GF-D8 (cell line): ENCODE measurements at places on chromosomes 1 and 21.

DNA sequence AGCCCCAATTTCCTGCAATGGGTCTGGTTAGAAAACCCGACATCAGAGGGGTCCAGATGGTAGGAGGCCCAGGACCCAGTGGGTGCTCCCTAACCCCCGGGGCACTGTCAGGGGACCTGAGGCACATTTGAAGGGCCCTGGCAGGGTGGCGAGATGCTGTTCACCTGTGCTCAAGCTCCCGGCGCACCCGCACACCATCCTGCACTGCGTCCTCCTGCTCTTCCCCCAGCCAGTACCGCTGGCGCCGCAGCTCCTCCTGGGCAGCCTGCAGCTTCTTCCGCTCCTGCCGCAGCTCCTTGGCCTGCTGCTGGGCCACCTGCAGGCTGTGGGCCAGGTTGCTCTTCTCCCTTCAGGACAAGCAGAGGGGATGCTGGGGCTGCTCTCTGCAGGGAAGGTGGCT, 36.0 kb downstream of the RNU1-1 start:
- no peak for DNase-seq

DNA sequence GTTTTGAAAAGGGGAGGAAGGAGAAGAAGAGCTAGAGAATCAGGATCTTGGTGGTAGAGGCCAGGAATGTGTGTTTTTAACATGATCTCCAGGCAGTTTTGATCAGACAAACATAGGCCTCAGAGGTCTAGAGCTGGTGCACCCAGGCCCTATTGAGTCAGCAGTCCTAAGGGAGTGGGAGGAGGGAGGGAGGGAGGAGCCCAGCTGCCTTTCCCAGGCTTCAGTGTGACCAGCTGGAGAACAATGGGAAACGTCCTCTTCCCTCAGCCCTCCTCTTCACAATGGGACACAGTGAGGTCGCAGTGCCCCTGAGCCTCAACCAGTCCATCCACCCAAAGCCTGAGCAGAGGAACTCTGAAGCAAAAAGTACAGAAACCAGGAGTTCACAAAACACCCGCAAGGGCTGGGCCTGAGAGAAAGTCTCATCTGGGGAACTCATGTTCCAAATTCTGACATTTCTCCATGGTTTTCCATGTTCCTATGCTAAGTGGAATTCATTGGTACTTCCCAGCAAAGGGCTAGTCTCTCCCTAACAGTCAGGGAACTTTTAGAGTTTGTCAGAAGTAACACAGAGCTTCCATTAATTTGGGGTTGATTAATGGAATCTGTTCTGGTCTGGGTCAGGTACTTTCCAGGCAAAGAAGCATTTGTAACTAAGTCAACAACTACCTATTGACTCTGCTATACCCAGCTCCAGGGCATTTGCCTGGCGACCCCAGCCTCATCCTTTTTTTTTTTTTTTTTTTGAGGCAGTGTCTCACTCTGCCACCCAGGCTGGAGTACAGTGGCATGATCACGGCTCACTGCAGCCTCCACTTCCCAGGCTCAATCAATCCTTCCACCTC, 37.5 kb downstream of the ELAPOR1 start:
- DNase-seq, result no peak

DNA sequence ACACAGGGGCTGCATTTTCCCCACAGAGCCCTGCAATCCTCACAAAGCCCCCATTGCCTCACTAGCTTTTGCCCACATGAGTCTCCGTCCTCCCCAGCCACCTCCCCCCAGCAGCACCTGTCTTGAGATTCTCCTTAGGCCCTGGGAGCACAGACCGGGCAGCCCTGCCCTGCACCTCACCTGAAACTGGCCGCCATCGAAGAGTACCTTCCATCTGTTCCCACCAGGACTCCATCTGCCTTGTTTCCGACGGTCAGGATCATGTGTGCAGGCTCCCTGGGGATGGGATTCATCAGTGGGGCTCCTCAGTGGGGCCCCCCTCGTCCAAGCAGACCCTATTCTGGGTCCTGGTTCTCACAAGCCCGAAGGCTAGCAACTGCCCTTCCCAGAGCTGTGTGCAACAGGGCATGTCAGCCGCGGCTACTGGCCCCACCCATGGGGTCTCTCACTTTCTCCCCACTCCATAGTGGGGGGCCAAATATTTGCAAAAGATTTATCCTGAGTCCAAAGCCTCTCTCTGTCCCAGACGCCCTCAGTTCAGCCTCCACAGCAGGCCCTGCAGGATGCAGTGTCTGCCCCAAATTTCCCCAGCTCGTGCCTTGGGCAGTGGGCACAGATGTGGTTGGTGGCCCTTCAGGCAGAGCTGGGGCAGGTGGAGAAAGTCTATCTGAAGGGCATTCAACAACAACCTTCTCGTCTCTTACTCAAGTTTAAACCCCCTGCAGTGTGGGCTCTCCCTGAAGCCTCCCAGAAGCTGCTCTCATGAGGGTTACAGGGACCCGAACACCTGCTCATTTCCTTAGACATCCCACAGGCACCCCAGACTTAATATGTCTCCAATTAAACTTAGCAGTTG, 4.8 kb downstream of the PDZK1IP1 start:
- no peak for DNase-seq

- DNase-seq, result no peak
These were observed 44.9 kb upstream of the CYP2J2 start for GRCh38 chr1:59971464-59971911.

- DNase-seq, result peak; percentile 29
These were observed 23.3 kb downstream of the ZBTB17 start for GRCh38 chr1:15952317-15953258.

DNA sequence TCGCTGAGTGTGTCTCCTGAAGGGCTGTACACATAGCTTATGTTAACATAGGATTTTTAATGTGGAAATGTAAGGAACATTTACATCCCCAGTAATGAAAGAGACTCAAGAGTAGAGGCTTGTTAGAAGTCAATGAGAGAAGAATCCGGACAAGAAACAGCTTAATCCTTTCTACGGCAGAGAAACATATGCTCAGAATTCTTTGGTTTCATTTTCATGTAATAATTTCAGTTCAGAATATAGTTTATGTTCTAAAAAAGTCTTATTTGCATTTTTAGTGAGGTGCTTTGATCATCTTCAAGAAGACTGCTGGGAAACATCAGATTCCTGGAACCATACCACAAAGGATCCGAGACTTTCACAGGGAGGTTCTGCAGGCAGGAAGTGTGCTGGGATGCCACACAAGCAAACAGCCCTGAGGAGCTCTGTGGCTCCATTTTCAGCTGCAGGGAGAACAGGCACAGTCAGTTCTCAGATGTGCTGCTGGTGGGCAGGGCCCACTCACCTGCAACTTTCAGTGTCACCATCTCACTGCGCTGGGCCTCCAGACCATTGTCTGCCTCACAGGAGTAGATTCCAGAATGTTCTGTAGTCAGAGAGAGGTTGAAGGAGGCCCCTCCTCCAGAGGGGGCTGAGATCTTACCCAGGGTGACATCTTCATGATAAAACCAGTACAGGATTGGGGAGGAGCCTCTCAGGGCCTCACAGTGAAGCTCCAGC, 28.4 kb downstream of the FCRL5 start:
- DNase-seq, result no peak

DNA sequence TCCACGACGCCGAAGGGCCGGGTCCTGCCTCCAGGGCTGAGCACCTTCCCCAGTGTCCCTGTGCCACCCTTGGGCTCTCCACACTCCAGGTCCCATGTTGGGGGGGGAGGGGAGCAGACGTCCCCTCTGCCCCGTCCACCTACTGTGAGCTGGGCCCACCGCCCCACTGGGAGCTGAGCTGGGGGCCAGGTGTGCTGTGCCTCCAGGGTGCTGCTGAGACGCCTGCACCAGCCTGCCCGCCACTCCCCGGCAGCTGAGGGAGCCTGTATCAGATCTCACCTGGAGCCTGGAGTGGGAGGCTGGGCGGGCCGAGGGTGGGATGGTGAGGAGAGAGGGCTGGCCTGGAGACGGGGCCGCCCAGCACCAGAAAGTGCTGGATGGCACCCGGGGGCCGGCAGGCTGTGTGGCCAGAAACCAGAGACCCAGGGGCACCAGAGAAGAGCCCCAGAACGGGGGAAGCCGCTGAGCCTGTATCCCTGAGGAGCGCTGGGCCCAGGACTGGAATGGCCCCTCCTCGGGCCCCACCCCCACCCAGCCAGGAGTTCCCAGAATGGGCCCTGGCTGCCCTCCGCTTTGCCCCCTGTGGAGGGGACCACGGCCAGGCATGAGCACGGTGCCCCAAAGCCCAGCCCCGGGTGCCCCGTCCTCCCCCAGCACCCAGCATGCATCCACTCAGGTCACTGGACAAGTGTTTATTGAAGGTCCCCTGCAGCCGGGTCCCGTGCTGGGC, 3.4 kb downstream of the TNFRSF18 start:
- no peak for DNase-seq

DNA sequence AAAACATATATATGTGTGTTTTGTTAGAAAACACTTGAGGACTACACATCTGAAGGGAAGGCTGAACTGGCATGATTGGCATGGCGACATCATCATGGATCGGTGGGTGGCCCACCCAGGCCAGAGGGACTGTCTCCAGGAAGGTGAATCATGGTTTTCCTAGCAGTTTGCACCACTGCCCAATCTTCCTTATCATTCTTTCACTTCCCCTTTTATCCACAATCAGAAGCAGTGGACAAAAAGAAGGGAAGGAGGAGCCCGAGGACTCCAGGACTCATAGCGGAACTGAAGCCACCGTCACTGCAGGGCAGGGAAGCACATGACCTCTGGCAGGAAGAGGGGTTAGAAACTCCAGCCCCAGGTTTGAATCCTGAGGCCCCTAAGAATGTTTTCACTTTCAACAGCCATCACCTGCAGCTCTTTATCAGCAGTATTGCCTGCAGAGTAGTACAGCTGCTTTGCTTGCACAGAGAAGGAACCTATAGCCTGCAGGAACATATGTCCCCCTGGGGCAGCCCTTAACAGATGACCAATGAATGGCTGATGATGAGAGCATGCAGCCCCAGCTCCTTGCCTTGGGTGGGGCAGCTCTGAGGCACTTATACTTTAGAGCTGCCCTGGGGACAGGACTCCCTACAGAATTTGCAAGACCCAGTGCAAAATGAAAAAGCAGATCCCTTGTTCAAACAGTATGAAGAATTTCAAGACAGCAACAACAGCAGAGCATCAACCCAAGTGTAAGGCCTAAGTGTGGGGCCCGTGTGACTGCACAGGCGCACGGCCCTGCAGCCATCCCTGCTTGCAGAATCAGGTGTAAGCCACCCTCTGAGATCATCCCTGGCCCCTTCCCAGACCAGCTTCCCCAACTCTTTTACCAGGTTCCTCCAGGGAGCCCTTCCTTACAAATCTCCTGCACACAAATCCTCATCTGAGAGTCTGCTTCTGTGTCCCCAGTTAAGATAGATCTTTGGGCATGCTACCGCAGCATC, 241.8 kb upstream of the IRF2BP2 start:
- DNase-seq, result peak; percentile 65

DNA sequence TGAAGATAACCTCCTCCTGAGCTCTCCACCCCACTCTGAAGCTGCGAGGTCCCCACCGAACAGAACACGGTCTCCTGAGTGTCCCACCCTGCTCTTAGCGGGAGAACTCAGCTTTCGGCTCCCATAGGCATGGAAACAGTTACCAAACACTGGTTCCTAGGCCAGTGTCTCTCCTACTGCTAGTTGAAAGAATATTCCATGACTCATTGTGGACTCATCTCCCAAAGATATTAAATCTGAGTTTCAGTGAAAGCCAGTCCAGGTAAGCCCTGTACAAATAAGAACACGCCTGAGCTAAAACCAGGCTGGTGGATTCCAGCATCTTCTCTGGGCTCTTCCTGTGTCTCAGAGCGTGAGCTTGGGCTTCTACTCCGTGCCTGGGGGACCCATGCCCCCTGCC, 107.5 kb upstream of the CLDN14 start:
- DNase-seq, result no peak

DNA sequence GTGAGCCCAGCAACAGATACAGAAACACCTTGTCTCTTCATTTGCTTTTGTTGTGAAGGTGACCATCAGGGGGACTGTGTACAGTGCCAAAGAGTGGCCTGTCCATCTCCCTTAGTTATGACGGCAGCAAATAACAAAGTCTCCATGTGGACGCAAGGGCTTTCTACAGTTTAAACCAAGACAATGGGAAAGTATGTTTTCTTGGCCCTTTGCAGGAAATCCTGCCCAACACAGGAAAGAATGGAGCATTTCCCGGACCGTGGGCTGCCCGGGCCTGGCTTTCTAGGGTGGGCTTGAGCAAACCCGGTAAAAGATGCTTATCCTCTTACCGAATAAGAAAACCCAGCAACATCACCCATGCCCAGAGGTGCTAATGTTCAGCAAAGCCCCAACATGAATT, 87.3 kb downstream of the ZBTB18 start:
- no peak for DNase-seq

DNA sequence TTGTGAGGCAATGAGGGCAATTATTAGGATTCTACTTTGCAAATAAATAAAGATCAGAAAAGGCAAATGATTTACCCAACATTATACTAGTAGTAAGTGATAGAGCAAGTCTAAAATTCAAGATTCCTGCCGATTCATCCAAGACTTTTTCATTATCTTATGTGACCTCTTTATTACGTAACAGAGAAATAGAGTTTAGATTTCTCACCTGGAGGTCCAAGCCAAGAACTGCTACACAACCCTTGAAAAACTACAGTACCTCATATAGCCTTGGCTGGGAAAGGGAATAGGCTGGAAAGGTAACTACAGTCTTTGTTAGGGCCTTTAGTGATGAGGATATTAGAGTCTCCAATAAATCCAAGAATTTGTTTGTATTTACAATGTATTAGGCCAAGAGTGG, 13.3 kb downstream of the EEIG2 start:
- no peak for DNase-seq

DNA sequence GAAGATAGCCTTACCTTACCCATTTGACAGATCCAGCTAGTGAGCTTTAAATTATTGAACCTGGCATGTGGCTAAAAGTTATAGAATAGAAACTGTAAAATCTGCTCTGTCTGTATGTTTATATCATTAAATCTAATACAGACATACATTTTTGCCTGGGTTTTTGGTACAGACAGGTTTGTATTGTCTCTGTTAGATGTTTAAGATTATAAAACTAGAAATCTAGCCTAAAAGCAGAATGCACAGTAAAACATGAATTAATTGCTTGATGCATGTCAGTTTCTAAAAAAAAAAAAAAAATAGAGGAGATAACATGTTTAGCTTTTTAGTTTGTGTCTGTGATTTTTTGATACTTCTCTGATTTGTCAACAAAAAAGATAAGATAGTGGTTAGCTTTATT, 477.6 kb upstream of the LRRC7 start:
- no peak for DNase-seq
